NCI-H1436 (cell line): ENCODE measurements at places on chromosomes 16 and 17.

GRCh38 chr16:10646581-10647263 lies 48.0 kb downstream of the TEKT5 start:
- DNase-seq = no peak

- DNase-seq = no peak
These were observed 596.6 kb upstream of the CDH5 start for GRCh38 chr16:65769776-65770438.

- no peak for DNase-seq
These were observed 30.1 kb downstream of the ABCA8 start for GRCh38 chr17:68924793-68925720.

GRCh38 chr17:44197107-44197506 lies 2.6 kb downstream of the ATXN7L3 start:
- no peak for DNase-seq

GRCh38 chr17:56172517-56172982 lies 19.3 kb downstream of the ANKFN1 start:
- no peak for DNase-seq

- DNase-seq = no peak
These were observed 309 bp downstream of the DNAH2 start for GRCh38 chr17:7717756-7718350.

- no peak for DNase-seq
These were observed 78.6 kb downstream of the COPRS start for GRCh38 chr17:31780483-31780882.

DNA sequence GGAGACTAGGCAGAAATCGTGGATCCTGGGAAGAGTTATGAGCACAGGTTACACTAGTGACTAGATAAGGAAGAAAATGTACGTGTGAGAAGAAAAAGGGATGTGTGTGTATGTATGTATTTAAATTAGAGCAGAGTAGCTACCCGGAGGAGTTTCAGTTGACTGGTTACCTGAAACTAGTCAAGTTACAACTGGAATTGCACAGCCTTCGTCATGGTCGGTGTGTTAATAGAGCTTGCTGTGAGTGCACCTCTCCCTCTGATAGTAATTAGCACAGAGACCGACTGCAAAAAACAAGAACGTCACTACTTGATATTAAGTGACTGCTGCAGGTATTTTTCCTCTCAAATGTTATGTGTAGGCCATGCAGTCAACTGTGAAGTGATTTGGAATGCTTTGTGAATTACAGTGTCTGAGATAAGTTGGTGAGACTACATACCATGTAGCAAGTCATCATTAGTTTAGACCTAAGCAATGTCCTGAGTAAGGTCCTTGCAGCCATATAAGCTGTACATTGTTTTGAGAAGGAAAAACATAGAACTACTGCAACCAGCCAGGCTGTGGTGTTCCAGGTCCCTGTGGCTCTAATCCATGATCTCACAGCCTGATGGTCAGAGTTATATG lies 95.7 kb downstream of the WNT3 start:
- DNase-seq = no peak

GRCh38 chr17:18117533-18117932 lies 9.0 kb downstream of the MYO15A start:
- DNase-seq = no peak

- no peak for DNase-seq
These were observed 24.4 kb downstream of the TRIM16 start for GRCh38 chr17:15659663-15660062.

DNA sequence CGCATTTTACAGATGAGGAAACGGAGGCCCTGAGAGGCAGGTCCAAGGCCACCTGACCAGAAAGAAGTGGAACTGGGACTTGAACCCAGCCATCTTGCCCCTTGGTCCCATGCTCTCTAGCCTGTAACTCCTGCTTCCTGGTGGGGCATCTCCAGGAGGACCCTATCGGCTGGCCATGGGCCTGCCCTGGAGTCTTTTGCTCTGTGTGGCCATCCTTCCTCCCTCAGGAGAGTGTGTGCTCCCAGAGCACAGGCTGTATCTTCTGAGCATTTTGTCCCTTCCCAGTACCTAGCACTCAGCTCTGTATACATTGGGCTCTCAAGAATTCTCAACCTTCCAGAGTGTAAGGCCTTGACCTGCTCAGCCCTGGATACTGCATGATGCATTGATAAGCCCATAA lies 28.4 kb upstream of the STH start:
- no peak for DNase-seq

DNA sequence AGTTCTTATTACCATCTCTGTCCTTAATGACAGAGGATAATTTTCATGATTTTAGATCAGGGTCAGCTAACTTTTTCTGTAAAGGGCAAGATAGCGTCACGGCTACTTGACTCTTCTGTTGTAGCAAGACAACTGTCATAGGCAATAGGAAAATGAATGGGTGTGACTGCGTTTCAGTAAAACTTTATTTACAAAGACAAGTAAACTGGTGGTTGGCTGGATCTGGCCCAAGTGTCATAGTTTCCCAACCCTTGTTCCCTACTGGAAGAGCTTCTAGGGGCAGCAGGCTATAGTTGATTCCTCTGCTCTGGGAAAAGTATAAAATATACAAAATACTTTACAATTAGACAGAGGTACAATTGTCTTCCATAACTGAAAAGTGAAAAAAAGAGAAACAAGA lies 50.6 kb upstream of the VPS4A start:
- DNase-seq = no peak

DNA sequence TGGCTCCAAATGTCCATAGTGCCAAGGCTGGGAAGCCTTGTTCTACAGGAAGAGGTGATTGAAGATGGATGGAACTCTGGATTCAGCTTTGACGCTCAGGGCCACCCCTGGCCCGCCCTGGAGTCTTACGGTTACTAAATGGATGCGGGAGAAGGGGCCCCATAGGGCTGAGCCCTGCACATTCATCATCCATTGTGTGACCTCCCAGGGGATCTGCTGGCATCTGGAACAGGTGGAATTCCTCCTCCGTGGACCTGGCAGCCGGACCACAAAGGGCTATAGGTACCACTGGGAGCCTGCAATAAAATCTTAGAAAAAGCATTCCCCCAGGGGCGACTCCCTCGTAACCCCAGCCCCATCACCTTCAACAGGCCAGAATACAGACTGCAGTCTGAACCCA lies 81.4 kb upstream of the NOL11 start:
- DNase-seq = no peak

- DNase-seq = no peak
These were observed 54.7 kb upstream of the FOXF1 start for GRCh38 chr16:86455640-86456039.

- DNase-seq = peak; percentile 37
These were observed 26.8 kb upstream of the CIBAR2 start for GRCh38 chr16:85138825-85139627.
